ENCODE measurements at places on chromosomes 1 and 21. TPM values are rescaled to one million over a fixed set of nuclear protein-coding genes. Genes with fewer than 3 reads are reported as not detected.

DNA sequence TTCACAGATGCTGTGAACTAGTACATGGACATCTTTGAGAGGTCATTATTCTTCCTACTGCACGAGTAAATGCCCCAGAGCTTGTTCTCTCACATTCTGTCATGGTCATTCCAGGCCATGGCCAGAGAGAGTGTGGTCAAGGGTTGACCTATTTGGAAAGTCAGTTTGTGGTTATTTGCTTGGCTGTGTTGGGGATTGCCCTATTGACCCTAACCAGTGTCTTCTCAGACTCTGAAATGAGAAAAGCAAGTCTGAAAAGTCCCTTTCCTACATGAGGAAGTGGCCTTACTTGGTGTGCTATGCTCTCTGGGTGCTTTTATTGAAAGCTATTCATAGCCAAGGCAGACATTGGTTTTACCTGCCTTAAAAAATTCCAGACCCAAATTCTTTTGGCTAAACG, 26.6 kb downstream of the CLIC6 start:
- DNase-seq, result no peak

GRCh38 chr1:28313702-28314546, 14.9 kb upstream of the MED18 start:
- DNase-seq, result no peak

DNA sequence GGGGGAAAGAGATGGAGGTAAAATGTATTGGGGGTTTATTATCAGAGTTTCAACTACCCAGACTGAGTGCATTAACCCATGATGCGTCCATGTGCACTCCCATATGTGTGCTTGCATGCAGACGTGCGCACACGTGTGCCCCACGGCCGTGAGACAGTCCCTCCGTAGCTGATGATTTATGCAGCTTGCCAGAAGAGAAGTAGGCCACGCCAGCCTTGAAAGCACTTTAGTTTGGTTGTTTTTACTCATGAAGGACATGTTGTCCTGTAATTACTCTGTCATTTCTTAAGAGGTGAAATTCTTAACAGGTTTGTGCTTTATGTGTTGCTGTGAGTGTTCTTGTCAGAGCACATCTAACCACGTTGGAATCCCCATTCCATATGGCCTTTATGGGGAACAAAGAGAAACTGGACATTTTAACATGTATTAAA, 467.8 kb downstream of the LMO4 start:
- DNase-seq, result no peak

GRCh38 chr1:99814373-99814900, 35.7 kb upstream of the AGL start:
- DNase-seq, result no peak

GRCh38 chr1:192552760-192553191, 22.8 kb upstream of the RGS1 start:
- no peak for DNase-seq

OR2M3 gene
- not detected for polyA plus RNA-seq

DNA sequence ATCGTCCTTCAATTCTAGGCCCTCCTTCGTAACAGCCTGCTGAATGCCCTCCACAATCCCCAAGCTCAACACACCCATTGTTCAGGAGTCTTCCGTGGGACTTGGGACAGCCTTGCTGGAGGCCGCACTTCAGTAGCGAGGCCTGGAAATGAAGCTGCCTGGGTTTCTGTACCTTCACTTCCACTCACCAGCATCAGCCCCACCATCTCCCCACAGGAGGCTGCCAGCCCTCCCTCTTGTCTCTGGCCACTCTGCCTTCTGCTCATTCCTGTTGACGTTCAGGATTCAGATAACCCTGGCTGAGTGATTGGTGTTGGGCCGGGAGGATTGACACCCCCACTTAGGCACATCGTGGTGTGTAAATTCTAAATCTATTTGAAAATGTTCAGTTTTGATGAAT, 23.4 kb upstream of the CSF1 start:
- DNase-seq, result no peak

NRAS gene
- 33.3 TPM for polyA plus RNA-seq

ABCA4 gene
- polyA plus RNA-seq, result 2.0 TPM

DNA sequence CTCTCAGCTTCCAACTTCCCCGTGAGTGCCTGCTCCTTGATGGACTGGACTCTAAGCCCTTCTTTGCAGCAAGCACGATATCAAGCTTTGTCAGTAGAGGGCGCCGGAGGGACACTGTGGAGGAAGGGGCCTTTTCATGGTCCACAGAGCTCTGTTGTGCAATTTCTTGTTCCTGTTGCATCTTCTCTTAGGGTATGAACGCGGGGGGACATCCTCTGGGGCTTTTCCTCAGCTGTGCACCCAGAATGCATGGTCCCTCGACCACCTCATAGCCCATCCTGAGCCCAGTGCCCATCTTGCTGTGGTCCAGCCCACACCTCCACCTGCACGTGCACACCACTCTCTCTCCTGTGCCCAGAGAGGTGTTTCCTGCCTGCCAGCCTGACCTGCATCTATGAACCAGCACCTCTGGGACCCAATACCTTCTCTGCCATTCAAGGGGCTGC, 556.8 kb downstream of the PTPRU start:
- peak; percentile 45 for DNase-seq

GRCh38 chr21:39048064-39048463, 135.2 kb downstream of the PSMG1 start:
- DNase-seq, result no peak

- DNase-seq, result no peak
Observed at GRCh38 chr1:206655471-206655882, 20.1 kb downstream of the DYRK3 start.

USH2A gene
- 0.14 TPM for polyA plus RNA-seq

Measured in thymus (tissue), 14 donors.